ENCODE measurements at places on chromosomes 5 and 9.

GRCh38 chr5:177966009-177966838, 29.8 kb downstream of the PROP1 start:
- DNase-seq, result no peak

DNA sequence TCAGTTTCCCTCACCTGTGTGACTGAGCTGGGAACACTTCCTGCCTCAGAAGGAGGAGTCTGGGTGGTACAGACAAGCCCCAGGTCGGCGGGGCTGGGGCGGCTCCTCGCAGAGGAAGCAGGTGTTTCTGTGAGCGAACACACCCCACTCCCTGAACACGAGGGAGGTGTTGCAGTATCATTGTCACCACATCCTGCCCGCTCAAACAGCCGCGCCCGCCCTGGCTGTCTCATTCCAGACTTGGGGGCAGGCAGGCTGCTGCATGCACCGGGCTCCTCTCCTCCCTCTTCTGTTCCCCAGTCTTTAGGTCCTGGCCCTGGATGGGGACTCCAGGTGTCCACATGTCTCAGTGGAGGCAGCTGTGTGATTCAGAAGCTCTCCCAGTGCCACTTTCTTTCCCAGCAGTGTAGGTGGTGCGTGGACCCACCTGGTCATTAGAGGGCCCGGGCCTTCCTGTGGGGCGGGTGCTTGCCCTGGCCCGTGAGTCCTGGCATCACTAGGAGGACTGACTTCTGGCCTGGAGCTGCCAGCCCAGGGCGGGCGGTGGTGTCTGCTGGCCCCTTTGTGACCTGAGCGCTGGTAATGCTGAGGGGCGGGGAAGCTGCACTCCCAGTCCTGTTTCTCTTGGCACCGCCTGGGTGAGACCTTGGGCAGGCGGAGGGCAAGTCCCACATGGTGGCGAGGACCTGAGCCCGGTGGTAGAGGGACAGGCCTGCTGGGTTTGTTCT, 18.3 kb upstream of the PHYHD1 start:
- DNase-seq, result no peak

- DNase-seq, result no peak
Observed at GRCh38 chr9:30575691-30576090, 1808.8 kb upstream of the ACO1 start.

GRCh38 chr9:1460143-1460769, 410.1 kb downstream of the DMRT2 start:
- no peak for DNase-seq

DNA sequence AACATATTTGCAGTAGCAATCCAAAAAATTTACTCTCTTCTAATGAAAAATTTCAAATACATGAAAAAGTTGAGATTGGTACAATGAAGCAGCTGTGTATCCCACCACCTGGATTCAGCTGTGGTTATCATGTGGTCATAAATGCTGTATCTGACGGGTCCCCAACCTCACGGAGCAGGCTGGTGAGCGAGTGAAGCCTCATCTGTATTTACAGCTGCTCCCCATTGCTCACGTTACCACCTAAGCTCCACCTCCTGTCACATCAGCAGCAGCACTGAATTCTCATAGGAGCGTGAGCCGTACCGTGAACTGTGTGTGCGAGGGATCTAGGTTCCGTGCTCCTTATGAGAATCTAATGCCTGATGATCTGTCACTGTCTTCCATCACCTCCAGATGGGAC, 6.8 kb upstream of the RNF130 start:
- no peak for DNase-seq

DNA sequence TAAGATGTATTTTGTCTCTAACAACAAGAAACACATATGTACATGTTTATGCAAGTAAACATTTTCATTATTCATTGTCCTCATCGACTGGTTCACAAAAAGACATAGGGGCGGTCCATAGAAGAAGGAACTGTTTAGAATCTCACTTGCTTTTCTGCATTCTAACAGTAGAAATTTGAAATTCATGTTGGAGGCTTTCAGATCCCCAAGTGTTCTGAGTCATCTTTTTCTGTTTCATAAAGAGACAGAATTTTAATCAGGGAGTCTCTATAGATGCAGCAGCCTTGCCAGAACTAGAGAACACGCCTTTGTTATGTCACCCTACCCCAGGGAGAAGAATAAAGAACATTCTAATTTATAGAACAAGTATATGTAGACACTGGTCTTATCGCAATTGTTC, 324.3 kb downstream of the GABRG2 start:
- DNase-seq, result no peak

- DNase-seq, result no peak
Observed at GRCh38 chr5:40904205-40904993, 4.9 kb upstream of the C7 start.

DNA sequence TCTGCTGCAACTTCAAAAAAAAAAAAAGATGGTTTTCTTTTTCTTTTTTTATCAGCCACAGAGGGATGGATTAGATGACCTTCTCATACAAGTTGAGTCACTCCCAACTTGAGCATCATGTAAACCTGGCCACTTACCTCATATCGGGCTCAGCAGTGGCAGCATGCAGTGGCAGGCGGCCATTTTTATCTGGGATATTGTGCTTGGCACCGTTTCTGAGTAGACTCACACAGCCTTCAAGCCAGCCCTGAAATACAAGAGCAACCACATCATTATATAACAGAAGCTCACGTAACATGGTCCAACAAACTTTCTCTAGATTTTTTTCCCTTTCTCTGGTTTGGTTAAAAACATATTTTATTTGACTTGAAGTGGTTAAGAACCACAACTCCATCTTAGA, 62.6 kb downstream of the ANKRD55 start:
- DNase-seq, result no peak

DNA sequence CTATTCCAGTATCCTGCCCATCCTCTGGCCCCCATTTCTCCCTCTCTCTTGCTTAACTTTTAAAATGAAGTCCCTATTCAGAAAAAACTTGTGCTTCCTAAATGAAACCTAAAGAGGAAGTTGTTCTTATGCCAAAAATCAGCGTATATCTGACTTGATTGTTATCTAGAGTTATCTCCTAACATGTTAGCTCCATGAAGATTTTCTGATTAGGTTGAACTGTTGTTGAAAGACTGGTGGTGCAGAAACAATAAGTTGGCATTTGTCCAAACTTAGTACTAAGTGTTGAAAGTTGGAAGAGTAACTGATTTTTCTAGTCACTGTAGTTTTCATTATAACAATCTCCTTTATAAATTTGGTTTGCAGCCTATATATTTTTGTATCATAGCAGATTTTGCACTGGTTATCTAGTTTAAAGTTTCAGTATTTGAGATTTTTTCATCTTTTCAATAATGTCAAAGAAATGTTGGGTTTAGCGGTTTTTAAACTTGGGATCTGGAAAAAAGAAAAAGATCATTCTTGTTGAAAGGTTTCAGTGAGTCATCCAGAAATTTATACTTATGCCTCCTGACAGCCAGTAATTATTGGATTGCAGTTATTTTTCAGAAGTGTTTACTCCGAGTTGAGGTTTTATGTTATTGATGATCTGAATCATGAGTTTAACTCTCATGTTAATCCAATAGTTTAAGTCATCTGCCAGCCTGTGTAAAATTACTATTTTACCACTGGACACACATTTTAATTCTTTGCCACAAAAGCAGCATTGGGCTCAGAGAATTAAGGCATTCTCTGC, 60.6 kb downstream of the PAM start:
- DNase-seq, result no peak

GRCh38 chr5:113187906-113188305, 211.3 kb downstream of the DCP2 start:
- DNase-seq, result no peak

DNA sequence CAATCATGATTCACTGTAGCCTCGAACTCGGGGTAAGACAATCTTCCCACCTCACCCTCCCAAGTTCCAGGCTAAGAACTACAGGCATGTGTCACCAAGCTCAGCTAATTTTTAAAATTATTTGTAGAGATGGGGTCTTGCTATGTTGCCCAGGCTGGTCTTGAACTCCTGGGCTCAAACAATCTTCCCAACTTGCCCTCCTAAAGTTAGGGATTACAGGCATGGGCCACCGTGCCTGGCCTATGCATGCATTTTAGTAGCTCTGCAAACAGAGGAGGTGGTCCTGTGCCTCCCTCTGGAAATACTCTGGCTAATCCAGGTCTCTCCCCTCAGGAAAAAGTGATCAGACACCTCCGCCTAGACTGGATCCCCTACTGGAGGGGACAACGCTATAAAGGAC, 21.5 kb upstream of the TRIM14 start:
- no peak for DNase-seq

DNA sequence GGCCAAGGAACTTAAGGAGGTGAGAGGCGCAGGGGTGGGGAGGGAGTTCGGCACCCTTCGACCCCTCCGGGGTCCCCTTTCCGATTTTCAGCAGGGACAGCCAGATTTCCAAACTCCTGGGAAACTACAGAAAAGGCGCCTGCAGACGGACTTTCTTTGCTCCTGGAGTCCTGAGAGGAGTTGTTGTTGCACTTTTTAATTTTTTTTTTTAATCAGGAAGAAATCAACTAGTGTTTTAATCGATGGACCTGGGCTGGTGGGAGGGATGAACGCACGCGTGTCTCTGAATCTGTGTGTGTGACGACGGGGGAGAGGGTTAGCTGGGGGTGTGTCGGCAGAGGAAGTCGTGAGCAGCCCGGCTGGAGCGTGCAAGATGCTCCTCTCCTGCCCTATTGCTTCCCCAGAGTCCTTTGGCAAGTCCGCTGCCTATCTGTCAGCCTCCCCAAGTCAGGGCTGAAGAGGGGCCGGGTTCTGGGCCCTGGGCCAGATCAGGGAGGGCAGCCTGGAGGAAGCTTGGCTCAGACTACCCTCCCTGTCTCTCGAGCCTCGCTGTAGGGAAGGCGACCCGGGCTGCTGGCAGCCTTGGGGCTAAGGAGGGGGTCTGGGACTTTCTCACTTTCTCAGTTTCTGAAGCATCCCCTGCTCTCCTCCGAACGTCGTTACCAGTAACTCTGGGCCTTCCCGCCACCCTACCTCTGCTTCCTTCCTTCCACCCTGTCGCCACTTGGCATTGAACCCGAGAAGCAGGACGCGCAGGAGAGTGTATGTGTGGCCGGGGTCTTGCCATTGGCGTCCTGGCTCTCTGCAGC, 731 bp downstream of the PRR16 start:
- DNase-seq, result peak; percentile 61

DNA sequence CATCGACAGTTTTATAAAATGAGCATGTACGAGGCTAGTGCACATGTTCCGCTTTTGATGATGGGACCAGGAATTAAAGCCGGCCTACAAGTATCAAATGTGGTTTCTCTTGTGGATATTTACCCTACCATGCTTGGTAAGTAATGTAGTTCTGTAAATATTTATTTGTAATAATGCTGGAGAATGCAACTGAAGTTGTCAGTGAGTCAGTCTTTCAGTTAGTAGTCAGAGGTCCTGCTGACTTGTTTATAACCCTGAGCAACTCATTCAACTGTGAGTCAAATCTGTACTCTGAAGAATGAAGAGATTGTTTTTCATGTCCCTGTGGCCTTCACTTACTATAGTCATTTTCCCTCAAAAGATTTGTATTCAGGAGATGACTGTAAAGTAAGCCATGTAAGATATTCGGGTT, 28.4 kb upstream of the GPR150 start:
- DNase-seq, result no peak

DNA sequence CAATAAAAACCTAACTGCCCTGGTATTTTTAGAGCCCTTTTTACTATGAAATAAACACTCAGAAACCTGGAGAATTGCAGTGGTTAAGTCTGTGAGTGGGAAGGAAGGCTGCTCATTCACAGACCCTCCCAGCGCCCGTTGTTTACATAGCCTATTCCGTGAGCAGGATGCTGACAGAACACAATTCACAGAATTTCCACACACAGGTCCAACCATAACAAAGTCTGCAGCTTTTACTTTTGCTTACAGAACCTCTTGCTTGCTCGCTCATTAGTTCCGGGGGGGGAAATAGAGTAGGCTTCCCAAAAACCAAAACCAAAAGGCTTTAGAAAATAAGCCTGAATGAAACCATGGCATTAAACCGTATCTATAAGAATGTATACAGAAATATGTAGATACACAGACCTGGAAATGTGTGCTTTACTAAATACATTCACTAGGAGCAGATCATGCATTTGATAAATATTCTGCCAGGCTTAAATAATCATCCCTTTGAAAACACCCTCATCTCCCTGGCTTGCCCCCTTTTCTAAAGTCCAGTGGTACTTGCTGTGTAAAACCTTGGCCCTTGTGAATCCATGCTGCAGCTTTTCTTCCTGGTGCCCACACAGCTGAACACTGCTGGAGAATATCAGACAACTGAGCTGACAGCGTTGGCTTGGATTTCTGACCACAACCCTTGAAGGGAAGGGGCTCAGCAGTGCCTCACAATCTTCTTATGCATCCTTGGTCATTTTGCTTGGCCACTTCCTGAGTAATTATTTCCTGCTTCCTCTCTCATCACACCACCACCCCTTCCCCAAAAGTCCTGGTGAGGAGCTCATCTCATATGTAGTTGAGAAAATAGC, 128.0 kb downstream of the FANCC start:
- DNase-seq, result peak; percentile 23

DNA sequence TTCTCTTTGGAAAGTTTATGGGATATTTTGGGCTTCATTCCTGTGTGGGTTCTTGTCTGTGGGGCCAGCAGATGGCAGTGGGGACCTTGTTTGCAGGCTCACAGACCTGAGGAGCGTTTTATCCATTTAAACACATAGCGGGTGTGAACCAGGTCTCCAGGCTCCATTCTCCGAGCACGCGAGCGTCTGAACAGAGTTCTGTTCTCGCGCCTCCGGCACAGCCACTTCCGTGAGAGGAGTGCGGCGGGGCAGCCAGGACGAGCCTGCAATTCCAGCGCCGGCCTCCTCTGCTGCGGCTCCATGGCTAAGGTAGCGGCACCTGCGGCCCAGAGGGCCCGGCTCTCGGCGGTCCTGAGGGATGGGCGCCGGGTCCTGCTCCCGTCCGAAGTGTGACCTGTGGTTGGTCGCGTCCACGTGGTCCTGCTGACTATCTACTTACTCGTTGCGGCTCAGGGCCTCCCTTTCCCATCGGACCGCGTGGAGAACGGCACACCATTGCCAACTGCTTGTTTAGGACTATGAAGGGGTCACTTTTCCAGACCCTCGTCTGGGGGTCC, 7.3 kb downstream of the NRARP start:
- DNase-seq, result no peak

GRCh38 chr5:89440670-89441069, 557.7 kb upstream of the MEF2C start:
- DNase-seq, result no peak

DNA sequence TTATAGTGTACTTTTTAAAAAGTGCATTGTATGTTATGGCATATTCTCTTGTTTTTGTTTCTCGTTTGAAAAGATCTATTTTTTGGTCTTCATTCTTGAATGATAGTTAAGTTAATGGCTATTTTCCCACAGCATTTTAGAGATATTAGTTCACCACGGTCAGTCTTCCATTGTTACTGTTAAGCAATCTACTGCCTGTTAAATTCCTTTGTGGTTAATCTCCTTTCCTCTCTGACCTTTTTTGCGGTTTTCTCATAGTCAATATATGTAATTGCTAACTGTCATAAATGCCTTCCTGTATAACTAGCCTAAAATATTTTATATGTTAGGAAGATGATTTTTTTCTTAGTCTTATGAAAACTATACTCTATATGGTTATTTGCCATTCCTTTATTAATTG, 250.8 kb upstream of the FBXL7 start:
- DNase-seq, result no peak

Data from bone marrow (tissue), 2 donors.